ENCODE measurements at places on chromosomes 4 and X.

DNA sequence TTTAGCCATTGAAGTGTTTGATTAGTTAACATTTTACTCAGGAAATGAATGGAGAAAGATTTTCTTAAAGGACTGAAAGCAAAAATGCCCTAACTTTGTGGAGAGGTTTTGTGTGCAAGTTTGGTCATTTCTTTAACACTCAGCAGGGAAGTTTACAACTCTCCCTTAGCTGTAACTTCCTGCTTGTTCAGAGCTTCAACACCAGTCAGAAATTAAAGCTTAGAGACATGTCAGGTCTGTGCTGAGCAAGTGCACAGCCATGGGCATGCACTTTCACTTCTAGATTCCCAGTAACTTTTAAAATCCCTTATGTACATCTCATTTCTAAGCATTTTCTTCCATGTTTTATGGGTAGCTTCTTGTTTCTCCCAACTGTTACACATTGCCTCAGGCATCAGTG, 326.0 kb downstream of the ACTRT1 start:
- peak; percentile 3 for DNase-seq

DNA sequence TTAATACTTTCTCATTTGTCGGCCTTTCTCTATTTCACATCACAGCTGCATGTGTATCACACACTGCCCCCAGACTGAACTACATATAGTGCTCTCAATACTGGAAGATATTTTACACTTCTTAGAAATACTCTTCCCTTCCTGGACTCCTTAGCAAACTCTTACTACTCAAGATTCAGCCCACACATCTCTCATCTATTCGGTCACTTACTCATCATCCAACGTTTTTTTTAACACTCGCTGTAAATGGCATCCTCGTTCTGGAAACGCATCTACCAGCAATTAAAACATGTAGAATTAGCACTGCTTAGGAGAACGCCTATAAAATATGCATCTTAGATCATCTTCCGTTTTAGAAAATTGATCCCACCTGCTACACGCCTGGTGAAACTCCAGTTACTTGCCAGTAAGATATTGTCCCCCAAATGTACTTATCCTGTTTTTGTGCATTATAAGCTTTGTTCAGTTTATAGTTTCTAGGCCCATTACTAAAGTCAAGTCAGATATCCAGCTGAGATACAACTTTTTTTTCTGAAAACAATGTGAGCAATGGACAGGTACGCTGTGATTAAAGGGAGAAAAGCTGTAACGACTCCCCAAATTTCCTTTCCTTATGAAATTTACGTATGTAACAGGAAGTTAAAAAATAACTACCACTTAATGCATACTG, 1.0 kb downstream of the LRP2BP start:
- DNase-seq: peak; percentile 26

DNA sequence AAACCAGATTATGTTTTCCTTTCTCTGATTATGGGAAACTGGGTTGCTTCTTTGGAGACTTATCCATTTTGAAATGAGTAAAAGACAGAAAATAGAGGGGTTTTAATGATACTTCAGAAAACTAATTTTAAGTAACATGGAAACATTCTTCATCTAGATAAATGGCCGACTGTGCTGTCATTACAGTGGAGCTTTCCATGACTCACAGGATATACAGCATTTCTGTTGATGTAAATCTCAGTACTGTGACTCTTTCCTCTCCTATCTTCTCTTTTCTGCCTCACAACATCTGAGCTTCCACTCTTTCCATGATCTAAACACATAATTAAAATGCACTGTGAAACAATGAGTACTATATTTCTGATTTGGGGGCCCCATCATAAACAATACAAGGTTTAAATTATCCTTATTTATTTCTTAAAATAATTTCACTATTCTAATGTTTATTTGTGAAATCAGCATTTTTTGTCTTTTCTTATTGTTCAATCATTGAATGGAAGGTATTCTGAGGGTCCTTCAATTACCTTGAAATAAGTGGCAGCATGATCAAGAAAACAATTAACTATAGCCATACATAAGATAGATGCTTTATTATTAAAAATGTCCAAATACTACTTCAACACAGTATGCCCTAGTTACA, 19.3 kb downstream of the SEC24D start:
- no peak for DNase-seq

GRCh38 chr4:118352843-118353533, at the start of gene PRSS12:
TSS of gene PRSS12 (minus strand) at chr4:118353003. CDS start at chr4:118352720, 283 bp downstream.
- peak; percentile 89 for DNase-seq

DNA sequence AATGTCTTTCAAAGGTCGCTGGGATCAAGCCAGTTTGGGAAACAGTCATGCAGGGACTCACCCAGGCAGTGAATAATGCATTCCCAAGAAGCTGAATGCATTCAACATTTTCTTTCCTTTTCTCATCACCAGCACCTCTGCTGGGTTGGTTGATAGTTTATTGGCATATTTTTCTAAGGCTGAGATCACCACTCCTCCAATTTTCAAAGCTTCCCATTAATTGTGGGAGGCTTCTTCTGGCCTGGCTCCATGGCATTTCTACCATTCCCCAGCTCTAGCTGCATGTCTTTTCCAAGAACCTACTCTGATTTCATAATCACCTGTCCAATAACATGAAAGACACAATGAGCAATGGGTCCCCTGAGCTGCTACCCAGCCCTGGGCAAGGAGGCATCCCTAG, 35.8 kb downstream of the CHRDL1 start:
- DNase-seq: no peak

GRCh38 chrX:107226757-107227156, 20.3 kb downstream of the DNAAF6 start:
- no peak for DNase-seq

- peak; percentile 87 for DNase-seq
Measured at GRCh38 chrX:39613482-39613995, 484.2 kb downstream of the BCOR start.

- DNase-seq: no peak
Measured at GRCh38 chr4:187236209-187236890, 512.7 kb upstream of the FAT1 start.

GRCh38 chr4:184364100-184364921, 110.0 kb downstream of the IRF2 start:
- DNase-seq: no peak

DNA sequence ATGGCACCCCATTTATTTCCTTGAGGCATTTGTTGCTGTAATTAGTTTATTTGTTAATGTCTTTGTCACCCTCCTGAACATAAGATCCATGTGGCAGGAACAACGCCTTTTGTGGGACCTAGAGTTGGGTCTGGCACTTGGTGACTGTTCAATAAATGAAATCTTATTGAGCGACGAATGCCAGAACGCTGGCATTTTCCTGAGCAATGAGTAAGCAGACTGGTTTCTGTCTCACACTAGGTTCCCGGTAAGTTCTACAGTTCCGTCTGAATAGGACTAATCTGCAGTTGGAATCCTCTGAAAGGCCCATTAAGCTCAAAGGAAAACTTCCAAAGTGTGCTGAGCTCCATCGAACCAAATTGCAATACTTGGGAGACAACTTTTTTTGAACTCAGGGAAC, 49.2 kb downstream of the GATB start:
- DNase-seq: no peak

DNA sequence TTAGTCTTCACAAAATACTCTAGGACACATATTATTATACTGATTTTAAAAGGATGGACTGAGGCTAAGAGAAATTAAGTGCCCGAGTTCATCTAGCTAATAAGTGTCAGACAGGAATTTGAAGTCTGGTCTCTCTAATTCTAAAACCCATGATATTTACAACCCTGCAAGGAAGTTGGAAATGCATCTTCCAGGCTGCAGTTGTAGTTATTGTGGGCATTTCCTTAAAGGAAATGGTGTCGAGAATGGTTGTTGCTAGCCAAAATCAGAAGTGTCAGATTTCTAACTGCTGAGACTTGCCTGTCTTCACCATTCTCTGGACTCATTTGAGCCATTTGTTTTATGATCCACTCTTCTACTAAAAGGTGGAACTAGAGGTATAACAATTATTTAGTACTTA, 82.5 kb downstream of the FAT4 start:
- no peak for DNase-seq

- DNase-seq: no peak
Measured at GRCh38 chrX:124981420-124981819, 338.3 kb upstream of the TEX13C start.

- DNase-seq: no peak
Measured at GRCh38 chr4:38099020-38099600, 138.9 kb downstream of the PTTG2 start.

DNA sequence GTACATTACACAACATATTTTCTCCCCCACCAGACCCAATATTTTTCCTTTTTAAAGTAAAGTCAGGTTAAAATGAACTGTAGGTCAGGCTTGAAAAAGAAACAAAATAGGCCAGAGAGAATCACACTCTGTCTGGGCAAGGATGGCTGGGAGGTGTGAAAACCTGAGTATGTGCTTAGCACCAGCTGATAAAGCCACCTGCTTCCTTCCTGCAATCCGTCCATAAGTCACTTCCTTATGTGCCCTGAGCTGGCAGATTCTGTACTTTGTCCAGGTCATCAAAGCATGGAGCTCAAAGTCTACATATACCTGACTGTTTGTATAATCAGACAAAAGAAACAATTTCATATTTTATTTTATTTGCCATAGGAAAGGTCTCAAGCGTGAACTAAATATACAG, 37.7 kb downstream of the ANTXR2 start:
- DNase-seq: peak; percentile 88

DNA sequence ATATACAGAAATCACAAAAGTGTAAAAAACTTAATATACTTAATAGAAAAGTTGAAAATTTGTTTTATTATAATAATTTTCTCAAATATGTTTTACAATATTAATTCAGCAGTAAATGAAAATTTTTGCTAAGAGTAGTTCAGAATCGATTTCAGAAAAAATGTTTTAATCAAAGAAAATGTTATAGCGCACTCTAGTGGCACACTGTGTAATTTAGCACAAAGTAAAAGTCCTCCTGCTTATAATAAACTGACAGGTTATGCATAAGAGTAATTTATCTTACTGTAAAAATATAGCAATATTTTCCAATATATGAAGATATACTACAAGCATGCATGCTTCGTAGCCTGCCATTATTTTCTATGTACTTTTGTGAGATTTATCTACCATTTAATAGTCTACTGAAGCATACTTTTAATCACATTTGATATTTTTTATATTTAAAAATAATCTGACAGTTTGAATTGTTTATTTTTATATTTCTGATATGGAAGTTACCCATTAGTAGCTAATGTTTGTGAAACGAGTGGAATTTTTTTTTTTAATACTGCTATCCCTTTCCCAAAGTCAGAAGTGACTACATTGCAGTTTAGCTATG, 217.9 kb upstream of the KLHL4 start:
- DNase-seq: peak; percentile 59

DNA sequence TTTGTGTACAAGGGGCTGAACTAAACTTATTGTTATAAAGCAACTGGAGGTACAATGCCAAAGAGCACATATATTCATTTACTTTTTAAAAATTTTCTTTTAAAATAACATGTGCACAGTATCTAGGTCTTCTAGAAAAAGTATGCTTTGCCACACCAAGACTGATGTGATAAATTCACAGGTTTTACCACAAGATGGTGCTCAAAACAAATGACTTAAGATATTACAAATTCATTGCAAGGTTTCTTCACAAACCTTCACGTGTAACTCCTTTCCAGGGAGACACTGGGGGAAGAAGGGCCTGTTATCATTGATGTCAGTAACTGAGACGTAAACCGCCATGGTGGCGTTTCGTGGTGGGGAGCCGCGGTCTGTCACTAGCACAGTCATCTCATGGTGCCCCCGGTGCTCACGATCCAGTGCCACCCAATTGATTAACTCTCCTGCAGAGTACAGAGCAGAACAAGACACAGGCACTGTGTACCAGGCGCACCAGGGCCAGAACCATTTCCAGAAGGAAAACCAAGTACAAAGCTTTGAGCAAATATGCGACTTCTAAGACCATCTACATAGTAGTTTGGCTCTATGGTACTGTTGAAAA, 162.2 kb downstream of the DCHS2 start:
- DNase-seq: peak; percentile 57

DNA sequence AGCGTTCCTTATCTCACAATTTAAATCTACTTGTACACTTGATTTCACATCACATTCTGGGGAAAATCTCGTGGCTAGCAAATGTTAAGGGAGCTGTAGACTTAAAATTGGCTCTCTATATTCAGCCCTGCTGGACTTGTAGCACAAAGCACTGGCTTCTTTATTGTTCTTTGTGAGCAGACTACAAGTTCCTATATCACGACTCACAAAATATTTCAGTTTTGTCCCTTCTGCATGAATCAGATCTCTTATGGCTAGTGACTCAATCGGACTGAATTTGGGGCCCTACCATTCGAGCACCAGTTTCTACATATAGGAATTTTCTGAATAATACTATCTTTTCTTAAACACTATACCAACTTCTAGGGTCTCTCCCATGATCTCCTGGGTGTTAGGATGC, 390.1 kb downstream of the ADAM29 start:
- DNase-seq: no peak

- DNase-seq: no peak
Measured at GRCh38 chr4:75920327-75920726, 18.1 kb upstream of the PPEF2 start.

- DNase-seq: no peak
Measured at GRCh38 chr4:51901363-51901762, 58.4 kb downstream of the DCUN1D4 start.

DNA sequence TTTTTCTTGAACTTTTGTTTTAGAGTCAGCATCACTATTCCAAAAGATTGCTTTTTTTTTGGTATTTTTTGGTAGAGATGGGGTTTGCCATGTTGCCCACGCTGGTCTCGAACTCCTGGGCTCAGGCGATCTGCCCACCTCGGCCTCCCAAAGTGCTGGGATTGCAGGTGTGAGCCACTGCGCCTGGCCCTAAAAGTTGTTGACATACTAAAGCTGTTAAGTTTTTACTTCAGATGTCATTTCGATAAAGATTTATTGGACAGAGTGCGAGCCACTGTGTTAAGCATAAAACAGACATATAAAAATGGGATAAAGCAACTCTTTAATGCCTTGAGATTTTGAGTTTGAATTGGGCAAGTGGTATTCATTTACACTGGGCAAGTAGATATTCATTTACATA, 28.3 kb downstream of the USO1 start:
- DNase-seq: no peak

- no peak for DNase-seq
Measured at GRCh38 chr4:182019148-182019652, 224.0 kb upstream of the TENM3 start.

- DNase-seq: no peak
Measured at GRCh38 chr4:146170149-146170548, 5.4 kb upstream of the LSM6 start.

GRCh38 chr4:183447646-183448045, 3.2 kb downstream of the CDKN2AIP start:
- no peak for DNase-seq

GRCh38 chr4:41514766-41515481, 23.0 kb upstream of the LIMCH1 start:
- no peak for DNase-seq

GRCh38 chr4:96912716-96913115, 1072.8 kb downstream of the PDHA2 start:
- DNase-seq: no peak

DNA sequence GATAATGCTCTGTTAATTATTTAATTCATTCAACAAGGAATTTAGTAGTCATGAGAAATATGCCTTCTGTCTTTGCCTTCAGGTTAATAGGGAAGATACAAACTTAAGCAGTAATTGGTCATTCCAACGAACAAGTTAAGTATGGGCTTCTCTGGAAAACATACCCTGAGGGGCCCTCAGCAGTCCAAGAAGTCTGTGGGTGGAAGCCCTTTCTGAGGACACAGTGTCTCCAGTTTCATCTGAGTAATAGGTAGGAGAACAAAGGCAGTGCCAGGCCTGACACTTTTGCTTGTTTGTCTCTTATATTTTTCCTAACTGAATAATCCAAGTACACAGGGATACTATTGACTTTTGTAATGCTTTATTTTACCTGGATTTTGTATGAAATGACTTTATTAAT, 262.5 kb downstream of the FBXW7 start:
- no peak for DNase-seq

Measured in DMS53 (cell line).